ENCODE measurements at places on chromosomes 2 and 18. TPM values are rescaled to one million over a fixed set of nuclear protein-coding genes. Genes with fewer than 3 reads are reported as not detected.

- H3K27me3 ChIP-seq: no peaks in the 10 kb centered on the region
- no peaks in the 10 kb centered on the region for H3K36me3 ChIP-seq
- no peak overlapping the region for H3K4me3 ChIP-seq
- no peak overlapping the region for H3K27ac ChIP-seq
- no peak for DNase-seq
These were observed 2.4 kb upstream of the MAPRE3 start for GRCh38 chr2:26968001-26968400.

DNA sequence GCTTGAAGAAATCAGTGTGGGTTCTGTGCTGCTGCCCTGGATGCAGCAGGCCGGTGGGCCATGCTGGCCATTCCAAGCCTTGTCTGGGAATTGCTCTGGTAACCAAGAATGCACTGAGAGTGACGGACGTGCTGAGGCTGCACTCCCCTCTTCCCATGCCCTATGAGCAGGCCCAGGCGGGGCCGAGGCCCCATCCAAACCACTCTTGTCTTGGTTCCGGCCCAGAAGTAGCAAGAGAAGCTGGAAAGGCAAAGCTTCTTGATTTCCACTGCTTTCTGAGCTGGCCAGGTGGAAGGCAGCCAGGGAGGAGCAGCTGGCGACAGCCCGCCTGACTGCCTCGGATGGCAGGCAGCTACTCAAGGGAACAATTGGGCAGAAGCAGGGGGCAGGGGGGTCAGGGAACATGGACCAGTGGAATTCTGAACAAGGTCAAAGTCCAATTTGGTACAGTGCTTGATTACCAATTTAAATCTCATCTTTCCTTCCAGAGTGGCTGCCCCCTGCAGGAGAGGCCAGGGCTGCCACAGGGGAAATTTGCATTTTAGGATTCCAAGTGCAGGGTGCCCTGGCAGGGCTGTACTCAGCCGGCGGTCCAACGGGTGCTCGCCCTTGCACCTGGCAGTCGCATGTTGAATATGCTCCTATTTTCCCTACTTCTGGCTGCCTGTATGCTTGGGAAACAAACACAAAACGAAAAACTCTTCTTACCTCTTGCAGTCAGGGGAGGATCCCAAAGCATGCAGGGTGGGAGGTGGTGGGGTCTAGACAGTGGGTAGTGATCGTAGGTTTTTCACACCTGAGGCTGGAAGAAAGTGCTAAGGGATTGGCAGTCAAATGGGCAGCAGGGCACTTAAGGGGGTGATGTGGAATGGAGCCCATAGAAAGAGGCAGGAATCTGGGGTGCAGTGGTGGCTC is 67.3 kb downstream of the LIPG start:
- no peak for DNase-seq
- H3K4me1 ChIP-seq: no peaks in the 10 kb centered on the region
- no peak overlapping the region for H3K27ac ChIP-seq
- H3K4me3 ChIP-seq: no peak overlapping the region
- no peaks in the 10 kb centered on the region for H3K36me3 ChIP-seq

DNA sequence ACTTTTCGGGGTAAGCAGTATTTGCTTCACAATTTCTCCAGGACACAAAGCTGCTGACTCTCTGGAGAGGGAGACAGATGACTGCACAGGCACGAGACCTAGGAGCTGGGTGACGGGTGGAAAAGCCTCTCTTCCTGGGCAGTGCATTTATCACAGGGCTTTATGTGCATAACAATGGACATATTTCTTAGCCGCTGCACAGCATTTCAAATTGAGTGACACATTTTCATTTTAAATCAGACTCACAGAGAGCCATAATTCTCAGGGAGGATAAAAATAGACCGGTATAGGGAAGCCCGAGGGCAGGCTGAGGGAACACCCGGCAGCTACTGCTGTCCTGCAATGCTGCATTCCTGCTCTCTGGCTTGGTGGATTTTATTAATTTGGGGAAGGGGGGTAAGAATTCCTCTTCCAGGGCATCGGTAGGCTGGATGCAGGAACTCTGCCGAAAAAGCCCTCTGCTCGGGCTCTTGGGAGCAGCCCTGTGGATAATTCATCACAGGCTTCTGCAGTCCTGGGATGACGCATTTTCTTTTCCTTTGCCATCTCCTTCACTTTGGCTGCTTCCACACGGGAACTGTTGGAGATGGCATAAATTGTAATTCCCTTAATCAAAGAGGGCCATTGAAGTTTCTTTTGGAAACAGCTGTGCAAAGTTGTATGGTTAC is 108.1 kb upstream of the ACAA2 start:
- H3K27me3 ChIP-seq: no peaks in the 10 kb centered on the region
- H3K4me1 ChIP-seq: no peaks in the 10 kb centered on the region
- no peak for DNase-seq

DNA sequence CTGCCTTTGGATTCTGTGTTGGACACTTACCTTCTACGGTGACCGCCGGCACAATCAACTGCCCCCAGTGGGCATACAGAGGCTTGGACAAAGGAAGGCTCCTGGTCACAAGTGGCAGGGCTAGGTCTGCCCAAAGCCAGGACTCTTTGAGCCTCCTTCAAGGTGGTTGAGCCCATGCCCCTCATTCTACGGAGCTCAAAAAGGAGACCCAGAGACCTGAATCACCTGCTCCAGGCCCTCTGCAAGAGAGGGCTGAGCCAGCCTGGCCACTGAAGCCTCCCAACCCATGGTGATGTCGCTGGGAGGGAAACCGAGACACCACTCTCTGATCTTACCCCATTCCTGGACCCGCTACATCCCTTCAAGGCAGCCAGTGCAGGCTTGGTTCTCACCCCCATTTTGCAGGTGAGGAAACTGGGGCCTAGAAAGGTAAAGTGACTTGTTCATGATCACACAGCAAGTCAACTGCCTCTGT is 87.9 kb downstream of the INHBB start:
- DNase-seq: no peak
- H3K27me3 ChIP-seq: no peaks in the 10 kb centered on the region
- H3K4me1 ChIP-seq: no peaks in the 10 kb centered on the region
- no peaks in the 10 kb centered on the region for H3K36me3 ChIP-seq

DNA sequence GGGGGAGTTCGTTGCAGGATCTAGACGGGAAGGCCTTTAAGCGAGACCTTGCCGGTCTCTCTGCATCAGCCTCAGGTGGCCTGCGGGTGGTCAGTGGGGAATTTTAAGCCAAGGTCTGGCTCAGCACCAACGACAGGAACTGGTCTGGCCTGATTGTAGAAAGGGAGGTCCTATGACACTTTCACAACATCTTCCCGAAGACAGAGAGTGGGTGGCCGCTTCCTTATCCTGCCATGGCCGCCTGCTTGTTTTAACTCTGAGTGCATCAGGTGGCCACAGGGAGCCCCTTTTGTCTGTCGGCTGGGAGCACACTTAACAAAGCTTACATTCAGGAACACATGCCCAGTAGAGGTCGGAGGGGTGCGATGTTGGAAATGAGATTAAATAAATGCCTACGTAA is 363.7 kb upstream of the MYT1L start:
- H3K36me3 ChIP-seq: no peaks in the 10 kb centered on the region
- H3K4me1 ChIP-seq: no peaks in the 10 kb centered on the region

DNA sequence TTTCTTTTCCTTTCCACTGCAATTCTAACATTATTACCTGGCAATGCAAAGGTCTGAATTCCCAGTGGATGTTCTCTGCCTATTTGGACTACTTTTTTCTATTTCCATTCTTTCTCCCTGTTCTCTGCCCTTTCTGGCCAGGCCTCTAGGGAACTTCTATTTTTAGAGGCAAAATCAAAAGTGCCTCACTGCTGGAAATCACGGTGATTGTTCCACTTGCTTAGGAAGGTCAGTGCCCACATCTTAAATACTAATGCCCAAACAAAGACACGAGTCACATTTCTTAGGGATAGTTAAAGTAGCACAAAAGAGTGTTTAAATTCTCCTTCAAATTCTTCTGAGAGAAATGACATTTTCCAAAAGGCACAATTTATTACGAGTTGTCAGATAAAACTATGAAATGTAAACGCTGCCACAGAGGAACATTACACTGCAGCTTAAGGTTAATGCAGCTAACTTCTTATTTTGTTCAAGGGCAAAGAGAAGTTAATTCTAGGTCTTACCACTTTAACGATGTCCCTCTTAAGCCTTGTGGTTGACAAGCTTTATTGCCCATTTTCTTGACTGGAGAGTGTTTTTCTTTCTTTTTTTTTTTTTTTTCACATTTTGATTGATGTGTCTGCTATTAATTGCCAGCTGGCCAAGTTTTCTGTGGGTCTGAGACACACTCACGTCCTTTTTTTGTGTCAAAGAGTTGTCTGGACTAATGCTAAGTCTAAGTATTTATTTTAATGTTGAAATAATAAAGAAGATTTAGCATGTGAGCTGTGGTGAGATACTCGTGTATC is 34.7 kb downstream of the ST6GAL2 start:
- H3K27ac ChIP-seq: peak overlapping the region; percentile 85
- no peaks in the 10 kb centered on the region for H3K27me3 ChIP-seq
- peaks cover 73% of the 10 kb centered on the region for H3K4me1 ChIP-seq
- DNase-seq: no peak
- no peaks in the 10 kb centered on the region for H3K36me3 ChIP-seq
- H3K4me3 ChIP-seq: peak overlapping the region; percentile 22

OTOS gene
- not detected for total RNA-seq

DYSF gene
- 58.3 TPM for total RNA-seq

PLEKHM3 gene
- 18.3 TPM for total RNA-seq
